ENCODE measurements at places on chromosomes 2 and 18. TPM values are rescaled to one million over a fixed set of nuclear protein-coding genes. Genes with fewer than 3 reads are reported as not detected.

GRCh38 chr2:127191331-127192219 is 28.5 kb downstream of the CYP27C1 start:
- no peak for DNase-seq

Gene OTOS
- not detected for total RNA-seq

Gene MALL
- 39.1 TPM for total RNA-seq

Gene CABYR
- total RNA-seq, result 0.86 TPM

Gene CCDC68
- 4.9 TPM for total RNA-seq

DNA sequence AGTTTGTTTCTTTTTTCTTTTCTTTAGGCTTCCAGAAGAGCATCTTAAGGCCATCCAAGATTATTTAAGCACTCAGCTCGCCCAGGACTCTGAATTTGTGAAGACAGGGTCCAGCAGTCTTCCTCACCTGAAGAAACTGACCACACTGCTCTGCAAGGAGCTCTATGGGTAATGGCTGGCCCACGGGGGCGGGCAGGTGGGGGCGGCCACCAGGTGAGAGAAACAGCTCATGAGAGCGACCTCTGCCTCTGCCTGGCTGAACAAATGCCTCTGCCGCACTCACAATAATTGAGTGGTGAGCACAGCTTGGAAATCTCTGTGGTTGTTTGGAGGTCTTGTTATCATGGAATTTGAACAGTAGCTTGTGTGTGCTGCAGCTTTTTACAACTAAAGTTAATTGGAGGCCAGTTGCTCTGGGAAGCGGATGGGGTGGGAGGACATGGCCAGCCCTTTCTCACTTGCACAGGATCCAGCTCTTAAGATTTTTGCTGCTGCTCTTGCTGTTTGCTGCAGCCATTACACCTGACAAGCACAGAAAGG is 70.4 kb downstream of the INPP5D start:
- DNase-seq, result no peak

- DNase-seq, result no peak
Measured at GRCh38 chr2:101014264-101014857, 12.3 kb downstream of the RPL31 start.

Gene RAB17
- total RNA-seq, result 2.3 TPM

- no peak for DNase-seq
Measured at GRCh38 chr2:120313695-120314615, 32.0 kb upstream of the INHBB start.

DNA sequence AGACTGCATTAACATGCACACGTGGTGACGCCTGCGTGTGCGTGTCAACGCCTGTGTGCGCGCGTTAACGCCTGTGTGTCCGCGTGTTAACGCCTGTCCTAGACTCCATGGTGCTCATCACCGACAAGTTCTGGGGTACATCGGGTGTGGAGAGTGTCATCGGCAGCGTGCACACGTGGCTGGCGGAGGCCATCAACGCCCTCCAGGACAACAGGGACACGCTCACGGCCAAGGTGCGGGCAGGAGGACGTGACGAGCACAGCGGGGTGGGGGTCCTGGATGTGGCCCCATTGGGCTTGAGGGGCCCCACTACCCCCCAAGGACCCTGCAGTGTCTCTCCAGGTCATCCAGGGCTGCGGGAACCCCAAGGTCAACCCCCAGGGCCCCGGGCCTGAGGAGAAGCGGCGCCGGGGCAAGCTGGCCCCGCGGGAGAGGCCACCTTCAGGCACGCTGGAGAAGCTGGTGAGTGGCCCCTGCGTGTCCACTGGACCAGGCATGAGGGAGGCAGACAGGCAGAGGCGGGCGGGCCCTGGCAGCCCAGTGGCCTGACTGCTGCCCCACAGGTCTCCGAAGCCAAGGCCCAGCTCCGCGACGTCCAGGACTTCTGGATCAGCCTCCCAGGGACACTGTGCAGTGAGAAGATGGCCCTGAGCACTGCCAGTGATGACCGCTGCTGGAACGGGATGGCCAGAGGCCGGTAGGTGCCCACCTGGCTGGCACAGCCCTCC is 29.2 kb downstream of the GPC1 start:
- peak; percentile 11 for DNase-seq

Gene VIT
- 23.7 TPM for total RNA-seq
